Spleen (tissue), 13 donors: ENCODE measurements at places on chromosomes 13 and 19. TPM values are rescaled to one million over a fixed set of nuclear protein-coding genes. Genes with fewer than 3 reads are reported as not detected.

SPTBN4 gene
- polyA plus RNA-seq: 0.61 TPM

GNA15 gene
- 3.8 TPM for polyA plus RNA-seq

POSTN gene
- 1.2 TPM for polyA plus RNA-seq

TMEM38A gene
- 5.4 TPM for polyA plus RNA-seq

CNFN gene
- polyA plus RNA-seq: 15.7 TPM

RXFP2 gene
- not detected for polyA plus RNA-seq

MAST1 gene
- polyA plus RNA-seq: not detected
